IMR-90 (cell line): ENCODE measurements at places on chromosomes 16 and 17. TPM values are rescaled to one million over a fixed set of nuclear protein-coding genes. Genes with fewer than 3 reads are reported as not detected.

MARVELD3 gene
- total RNA-seq = not detected in 2 replicates

HBA2 gene
- total RNA-seq = not detected in 2 replicates

NUDT21 gene
- total RNA-seq = 165 and 166 TPM in 2 replicates

BAIAP3 gene
- total RNA-seq = 0.36 and 0.56 TPM in 2 replicates

SYNGR3 gene
- 1.8 and 1.9 TPM in 2 replicates for total RNA-seq

CCT6B gene
- total RNA-seq = 0.72 and 1.7 TPM in 2 replicates

CYGB gene
- 1.3 and 1.7 TPM in 2 replicates for total RNA-seq

- H3K27me3 ChIP-seq = no peaks in the 10 kb centered on the region
- no peak for DNase-seq
- H3K36me3 ChIP-seq = no peaks in the 10 kb centered on the region
- no peak overlapping the region for H3K4me3 ChIP-seq
- H3K27ac ChIP-seq = no peak overlapping the region
These were observed 171.6 kb downstream of the ZNF18 start for GRCh38 chr17:11825572-11826209.

DNA sequence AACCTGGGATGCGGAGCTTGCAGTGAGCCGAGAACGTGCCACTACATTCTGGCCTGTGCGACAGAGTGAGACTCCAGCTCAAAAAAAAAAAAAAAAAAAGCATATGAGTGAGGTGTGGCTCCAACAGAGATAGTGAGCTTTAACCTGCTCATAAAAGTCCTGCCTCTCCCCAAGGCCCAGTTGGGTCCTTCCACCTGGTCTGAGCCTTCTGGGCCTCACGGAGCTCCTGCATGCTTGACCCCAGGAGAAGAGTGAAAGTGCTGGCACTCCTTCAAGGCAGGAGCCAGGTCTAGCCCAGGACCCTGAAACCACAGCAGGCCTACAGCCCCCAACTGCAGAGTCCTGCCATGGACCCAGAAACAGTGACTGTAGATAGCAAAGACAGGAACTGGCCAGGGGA is 17.7 kb downstream of the HSD11B2 start:
- no peaks in the 10 kb centered on the region for H3K27me3 ChIP-seq
- peaks cover 32% of the 10 kb centered on the region for H3K4me1 ChIP-seq
- no peak overlapping the region for H3K27ac ChIP-seq
- H3K4me3 ChIP-seq = no peak overlapping the region
- H3K36me3 ChIP-seq = peaks cover 20% of the 10 kb centered on the region; the same call in 1 of the 2 replicates
- DNase-seq = no peak

- no peak overlapping the region for H3K27ac ChIP-seq
- no peaks in the 10 kb centered on the region for H3K27me3 ChIP-seq
- peaks cover 24% of the 10 kb centered on the region; the same call in 1 of the 2 replicates for H3K4me1 ChIP-seq
- DNase-seq = no peak
- H3K36me3 ChIP-seq = peaks cover 38% of the 10 kb centered on the region
- no peak overlapping the region for H3K4me3 ChIP-seq
These were observed 16.8 kb downstream of the DCAKD start for GRCh38 chr17:45034599-45034998.

GRCh38 chr17:43732958-43733357 is 25.6 kb downstream of the SOST start:
- no peak overlapping the region for H3K4me3 ChIP-seq
- H3K27me3 ChIP-seq = no peaks in the 10 kb centered on the region
- H3K27ac ChIP-seq = peak overlapping the region; percentile 12; the same call in 1 of the 2 replicates

DNA sequence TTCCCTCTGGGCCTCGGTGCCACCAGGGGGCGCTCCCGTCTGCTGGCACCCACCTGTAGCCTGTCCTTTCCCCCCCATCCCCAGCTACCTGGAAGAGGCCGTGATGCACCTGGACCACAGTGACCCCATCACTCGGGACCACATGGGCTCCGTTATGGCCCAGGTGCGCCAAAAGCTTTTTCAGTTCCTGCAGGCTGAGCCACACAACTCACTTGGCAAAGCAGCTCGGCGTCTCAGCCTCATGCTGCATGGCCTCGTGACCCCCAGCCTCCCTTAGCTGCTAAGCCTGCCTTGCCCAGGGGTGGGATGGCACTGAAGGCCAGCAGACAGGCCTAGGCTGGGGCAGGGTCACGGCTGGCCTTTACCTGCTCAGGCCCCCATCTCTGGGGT is 818 bp upstream of the NRN1L start:
- H3K27me3 ChIP-seq = no peaks in the 10 kb centered on the region
- no peak overlapping the region for H3K27ac ChIP-seq
- H3K4me3 ChIP-seq = no peak overlapping the region
- H3K36me3 ChIP-seq = peaks cover 55% of the 10 kb centered on the region
- H3K4me1 ChIP-seq = peaks cover 4% of the 10 kb centered on the region; the same call in 1 of the 2 replicates

- no peaks in the 10 kb centered on the region for H3K27me3 ChIP-seq
- H3K27ac ChIP-seq = no peak overlapping the region
- H3K4me3 ChIP-seq = no peak overlapping the region
- H3K36me3 ChIP-seq = peaks cover 12% of the 10 kb centered on the region
- no peak for DNase-seq
- peaks cover 19% of the 10 kb centered on the region for H3K4me1 ChIP-seq
These were observed 26.9 kb downstream of the LDHD start for GRCh38 chr16:75089486-75090202.

DNA sequence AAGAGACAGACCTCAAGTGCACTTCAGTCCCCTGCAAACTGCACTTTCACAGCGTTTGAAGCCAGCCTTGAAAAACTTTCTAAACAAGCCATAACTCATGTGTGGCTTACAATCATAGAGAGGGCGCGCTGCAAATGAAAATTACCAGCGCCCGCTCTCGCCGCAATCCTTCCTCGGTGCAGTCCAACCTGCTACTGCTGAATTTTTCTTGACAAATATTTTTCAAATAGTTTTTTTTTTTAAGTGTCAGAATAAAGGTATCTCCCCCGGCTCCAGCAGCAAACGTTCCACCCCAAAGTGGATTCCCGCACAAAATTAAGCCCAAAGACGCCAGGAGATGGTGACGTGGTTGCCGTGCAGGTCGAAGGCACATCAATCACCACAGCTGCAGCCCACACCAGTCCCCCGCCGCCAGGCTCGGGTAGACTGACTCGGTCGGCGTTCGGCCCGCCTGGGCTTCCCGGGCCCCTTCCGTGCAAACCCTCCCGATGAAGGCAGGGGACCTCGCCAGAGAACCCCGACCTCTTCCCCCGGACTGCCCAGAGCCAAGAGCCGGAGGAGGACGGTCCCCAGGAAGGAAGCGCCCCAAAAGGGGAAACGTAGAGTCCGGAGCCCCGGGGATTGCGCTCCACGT is 630 bp downstream of the GRB2 start:
- DNase-seq = peak; percentile 52
- peak overlapping the region; percentile 83 for H3K4me3 ChIP-seq
- no peaks in the 10 kb centered on the region; the same call in 1 of the 2 replicates for H3K27me3 ChIP-seq
- no peaks in the 10 kb centered on the region; the same call in 1 of the 2 replicates for H3K36me3 ChIP-seq
- H3K27ac ChIP-seq = peak overlapping the region; percentile 83

DNA sequence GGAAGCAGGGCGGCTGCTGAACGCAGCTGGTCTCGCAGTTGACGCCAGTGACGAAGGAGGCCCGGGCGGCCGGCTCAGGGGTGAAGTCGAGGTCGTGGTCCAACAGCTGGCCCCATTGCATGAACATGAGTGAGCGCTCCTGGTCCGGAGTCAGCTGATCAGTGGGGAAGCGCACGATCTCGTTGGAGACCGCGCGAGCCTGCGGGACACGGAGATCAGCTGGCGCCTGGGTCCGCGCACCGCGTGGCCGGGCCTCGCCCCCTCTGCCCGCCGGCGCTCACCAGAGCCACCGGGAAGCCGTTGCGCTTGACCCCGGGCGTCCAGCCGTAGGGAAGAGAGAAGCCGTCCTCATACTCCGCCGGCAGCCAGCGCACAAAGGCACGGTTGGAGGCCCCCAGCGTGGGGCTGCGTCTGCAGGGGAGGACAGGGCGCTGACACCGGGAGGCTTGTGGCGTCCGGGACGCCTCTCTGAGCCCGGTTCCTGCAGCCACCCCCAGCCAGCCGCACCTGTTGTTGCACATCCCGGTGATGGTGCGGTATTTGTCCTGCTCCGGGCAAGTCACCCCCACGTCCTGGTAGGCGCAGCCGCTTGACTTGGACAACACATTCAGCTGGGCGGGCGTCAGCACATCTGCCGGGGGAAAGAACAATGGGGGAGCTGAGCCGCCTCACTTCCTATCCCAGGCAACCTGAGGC is 1.6 kb downstream of the MPO start:
- H3K27ac ChIP-seq = no peak overlapping the region
- H3K27me3 ChIP-seq = peaks cover 18% of the 10 kb centered on the region
- no peaks in the 10 kb centered on the region for H3K36me3 ChIP-seq
- no peaks in the 10 kb centered on the region for H3K4me1 ChIP-seq
- H3K4me3 ChIP-seq = no peak overlapping the region
- peak; percentile 30 for DNase-seq

DNA sequence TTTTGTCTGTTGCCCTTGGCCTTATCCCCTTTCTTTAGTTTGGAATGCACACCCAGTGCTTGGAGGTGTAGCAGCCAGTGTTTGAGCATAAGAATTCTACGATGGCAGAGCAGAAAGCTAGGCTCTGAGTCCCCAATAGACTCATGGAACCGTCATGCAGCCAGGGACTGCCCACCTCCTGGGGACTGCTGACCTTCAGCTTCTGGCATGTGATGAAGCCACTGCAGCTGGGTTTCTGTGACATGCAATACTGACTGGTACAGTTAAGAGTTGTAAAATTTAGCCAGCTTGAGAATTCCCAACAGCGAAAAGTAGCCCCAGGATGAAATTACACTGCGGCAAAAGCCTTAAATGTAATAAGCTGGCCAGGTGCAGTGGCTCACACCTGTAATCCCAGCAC is 9.0 kb upstream of the MAP3K14 start:
- no peak for DNase-seq
- no peaks in the 10 kb centered on the region for H3K36me3 ChIP-seq
- no peak overlapping the region for H3K4me3 ChIP-seq
- no peaks in the 10 kb centered on the region for H3K27me3 ChIP-seq
- no peak overlapping the region for H3K27ac ChIP-seq

GRCh38 chr17:27947005-27947406 is 53.8 kb upstream of the LYRM9 start:
- peaks cover 32% of the 10 kb centered on the region for H3K27me3 ChIP-seq
- no peaks in the 10 kb centered on the region for H3K4me1 ChIP-seq
- DNase-seq = no peak
- H3K36me3 ChIP-seq = no peaks in the 10 kb centered on the region
- H3K4me3 ChIP-seq = no peak overlapping the region

DNA sequence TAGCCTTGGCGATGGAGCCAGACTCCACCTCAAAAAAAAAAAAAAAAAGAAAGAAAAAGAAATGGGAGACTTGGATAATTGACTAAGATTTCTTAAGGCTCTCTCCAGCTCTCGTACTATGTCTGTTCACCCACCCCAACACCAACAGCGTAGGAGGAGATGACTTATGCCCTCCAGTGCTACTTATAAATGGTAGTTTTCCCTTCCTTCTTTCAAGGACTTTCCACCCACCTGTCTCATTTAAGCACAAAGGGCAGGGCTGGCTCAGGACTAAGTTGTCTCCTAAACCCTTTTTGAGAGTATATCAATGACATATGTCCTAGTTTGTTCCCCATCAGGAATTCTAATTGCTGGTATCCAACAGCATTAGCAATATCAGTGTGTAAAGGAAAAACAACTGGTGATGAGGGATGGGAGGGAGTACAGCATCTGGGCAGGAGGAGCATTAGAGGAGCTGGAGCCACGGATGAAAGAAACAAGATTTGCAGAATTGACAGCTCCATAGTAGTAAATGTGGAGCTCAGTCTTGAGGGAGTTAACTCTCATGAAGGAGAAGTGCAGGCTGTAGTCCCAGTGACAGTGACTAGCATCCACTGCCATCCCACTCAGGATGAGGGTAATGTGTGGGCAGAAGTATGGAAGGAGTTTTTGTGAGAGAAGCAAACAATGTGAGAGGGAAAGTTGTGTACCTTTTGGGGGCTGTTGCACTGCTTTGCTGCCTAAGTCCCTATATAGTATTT is 17.2 kb downstream of the UBE2Z start:
- H3K27ac ChIP-seq = no peak overlapping the region
- peaks cover 83% of the 10 kb centered on the region for H3K36me3 ChIP-seq
- no peaks in the 10 kb centered on the region; the same call in 1 of the 2 replicates for H3K4me1 ChIP-seq
- no peaks in the 10 kb centered on the region for H3K27me3 ChIP-seq
- no peak for DNase-seq

GRCh38 chr17:73667181-73667959 is 23.1 kb upstream of the SDK2 start:
- H3K27me3 ChIP-seq = no peaks in the 10 kb centered on the region
- no peak overlapping the region for H3K4me3 ChIP-seq
- no peak overlapping the region for H3K27ac ChIP-seq

DNA sequence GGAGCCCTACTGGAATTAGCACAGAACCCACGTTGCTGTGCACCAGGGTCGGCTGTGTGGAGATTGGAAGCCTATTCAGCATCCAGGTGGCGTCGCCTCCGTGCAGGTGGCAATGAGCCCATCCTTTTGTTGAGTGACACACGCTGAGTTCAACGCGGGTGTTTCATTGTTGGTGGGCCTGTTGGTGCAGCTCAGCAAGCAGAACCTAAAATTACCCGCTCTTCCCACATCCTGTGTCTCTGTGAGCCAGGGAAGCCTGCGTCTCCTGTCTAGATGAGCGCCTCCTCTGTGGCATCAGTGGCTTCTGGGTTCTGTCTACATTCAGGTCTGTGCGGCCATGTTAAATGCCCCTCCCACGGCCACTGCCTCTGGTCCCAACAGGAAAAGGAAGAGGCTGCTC is 14.5 kb downstream of the CD2BP2 start:
- DNase-seq = no peak
- peaks cover 3% of the 10 kb centered on the region; the same call in 1 of the 2 replicates for H3K4me1 ChIP-seq
- no peaks in the 10 kb centered on the region for H3K27me3 ChIP-seq
- no peak overlapping the region for H3K27ac ChIP-seq

- H3K4me1 ChIP-seq = peaks cover 38% of the 10 kb centered on the region
- no peaks in the 10 kb centered on the region for H3K36me3 ChIP-seq
- no peaks in the 10 kb centered on the region for H3K27me3 ChIP-seq
These were observed 21.2 kb upstream of the ITGA3 start for GRCh38 chr17:50034498-50035364.

GRCh38 chr17:10651927-10652326 is 5.2 kb downstream of the MYH3 start:
- DNase-seq = no peak
- H3K27ac ChIP-seq = no peak overlapping the region
- no peaks in the 10 kb centered on the region for H3K36me3 ChIP-seq

- H3K4me1 ChIP-seq = no peaks in the 10 kb centered on the region
- H3K27me3 ChIP-seq = no peaks in the 10 kb centered on the region
- DNase-seq = no peak
- no peak overlapping the region for H3K4me3 ChIP-seq
These were observed 33.4 kb downstream of the PRMT7 start for GRCh38 chr16:68344252-68344651.

DNA sequence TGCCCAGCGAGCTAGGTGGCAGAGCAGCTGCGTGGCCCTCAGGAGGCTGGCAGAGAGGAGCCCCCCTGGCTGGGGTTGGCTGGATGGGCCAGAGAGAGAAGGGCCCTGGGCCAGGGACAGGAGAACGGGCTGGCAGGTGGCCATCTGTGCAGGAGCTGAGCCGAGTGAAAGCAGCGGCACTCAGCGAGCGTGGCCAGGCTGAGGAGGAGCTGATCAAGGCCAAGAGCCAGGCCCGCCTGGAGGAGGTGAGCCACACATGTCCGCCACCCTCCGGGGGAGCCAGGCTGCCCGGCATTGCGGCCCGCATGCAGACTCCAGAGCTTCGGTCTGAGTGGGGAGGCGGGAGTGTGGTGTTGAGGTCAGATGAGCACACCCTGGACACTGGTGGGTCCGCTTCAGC is 2.1 kb upstream of the RAC3 start:
- no peak for DNase-seq
- no peaks in the 10 kb centered on the region for H3K27me3 ChIP-seq
- peaks cover 2% of the 10 kb centered on the region for H3K36me3 ChIP-seq
- H3K27ac ChIP-seq = no peak overlapping the region

- no peak for DNase-seq
- H3K36me3 ChIP-seq = peaks cover 1% of the 10 kb centered on the region; the same call in 1 of the 2 replicates
- H3K4me3 ChIP-seq = no peak overlapping the region
- peaks cover 2% of the 10 kb centered on the region; the same call in 1 of the 2 replicates for H3K4me1 ChIP-seq
- no peaks in the 10 kb centered on the region for H3K27me3 ChIP-seq
These were observed 29.3 kb downstream of the FOXK2 start for GRCh38 chr17:82548681-82549303.
